ENCODE measurements at places on chromosomes 6 and 20.
A peak's percentile ranks its signal among the peaks of the same experiment; 100 is the strongest.

DNA sequence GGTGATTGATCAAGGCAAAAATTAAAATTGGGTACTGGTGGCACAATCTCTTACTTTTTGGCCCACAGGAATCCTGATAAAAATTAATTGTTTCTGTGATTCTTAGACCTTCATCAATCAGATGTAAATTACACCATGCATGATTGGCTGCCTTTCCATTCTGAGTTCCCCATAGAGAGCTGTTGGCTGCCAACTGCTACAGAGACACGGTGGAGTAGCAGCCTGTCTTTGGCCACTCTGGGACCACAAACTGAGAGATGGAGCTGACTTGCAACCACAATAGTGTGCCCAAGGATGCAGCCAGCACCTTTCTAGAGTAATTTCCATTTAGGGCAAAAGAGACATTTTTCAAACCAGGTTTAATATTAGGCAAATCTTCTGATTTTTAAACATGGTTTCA is 274.3 kb upstream of the MMS22L start:
- no peak for DNase-seq

- no peak for DNase-seq
These were observed 132.8 kb downstream of the PFDN4 start for GRCh38 chr20:54340667-54341081.

GRCh38 chr6:84681693-84682326 is 82.6 kb downstream of the TBX18 start:
- no peak for DNase-seq

- no peak for DNase-seq
These were observed 53.9 kb upstream of the DDR1 start for GRCh38 chr6:30830438-30830837.

GRCh38 chr20:5127859-5128424 is 1.1 kb downstream of the CDS2 start:
- DNase-seq: no peak

DNA sequence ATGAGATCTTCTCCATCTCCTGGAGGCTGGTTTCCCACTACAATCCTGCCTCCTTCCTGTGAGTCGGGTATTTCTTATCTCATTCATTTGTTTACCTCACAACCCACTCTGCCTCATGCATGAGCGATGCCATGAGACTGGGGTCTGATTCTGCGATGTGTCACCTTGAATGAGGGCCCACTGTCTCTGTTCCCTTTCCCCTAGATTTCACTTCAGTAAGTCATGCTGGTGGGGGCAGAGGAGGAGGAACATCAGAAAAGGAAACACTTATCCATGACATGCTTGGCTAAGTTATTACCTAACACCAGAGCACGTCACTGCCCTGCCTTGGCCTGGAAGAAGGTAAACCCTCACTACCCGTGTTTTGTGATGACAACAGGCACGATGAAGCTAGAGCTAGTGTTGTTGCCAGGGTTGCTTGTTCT is 337.4 kb upstream of the PRDM1 start:
- DNase-seq: no peak

DNA sequence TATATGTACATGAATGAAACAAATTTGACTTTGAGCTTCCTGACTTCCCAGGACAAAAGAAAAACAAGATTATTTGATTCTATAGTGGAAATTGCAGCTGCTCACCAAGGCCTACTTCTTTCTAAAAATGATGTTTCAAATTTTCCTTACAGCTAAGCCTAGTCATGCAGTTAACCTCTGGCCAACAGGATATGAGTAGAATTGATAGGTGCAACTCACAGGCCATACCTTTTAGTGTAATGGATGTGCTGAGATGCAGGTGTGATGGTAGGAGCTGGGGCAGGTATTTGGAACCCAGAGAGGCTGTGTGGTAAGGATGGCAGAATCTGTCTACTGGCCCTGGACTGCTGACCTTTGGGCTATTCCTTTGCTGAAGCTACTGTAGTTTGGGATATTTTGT is 230.9 kb upstream of the PREP start:
- DNase-seq: no peak

DNA sequence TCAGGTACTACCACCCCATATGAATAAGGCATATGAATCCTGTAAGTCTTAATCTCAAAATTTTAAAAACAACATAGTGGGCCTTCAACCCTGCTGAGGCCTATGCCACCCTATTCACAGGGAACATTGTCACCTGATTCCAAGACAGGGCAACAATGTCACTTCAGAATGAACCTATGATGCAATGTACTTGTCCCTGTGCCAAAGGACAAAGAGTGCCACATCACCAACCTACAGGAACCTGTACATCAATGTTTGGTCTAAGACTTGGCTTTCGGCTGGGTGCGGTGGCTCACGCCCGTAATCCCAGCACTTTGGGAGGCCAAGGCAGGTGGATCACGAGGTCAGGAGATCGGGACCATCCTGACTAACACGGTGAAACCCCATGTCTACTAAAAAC is 318.5 kb upstream of the JARID2 start:
- DNase-seq: peak; percentile 70

Measured in gastrocnemius medialis (tissue), 4 donors.